ENCODE measurements at places on chromosomes 12 and 14.

DNA sequence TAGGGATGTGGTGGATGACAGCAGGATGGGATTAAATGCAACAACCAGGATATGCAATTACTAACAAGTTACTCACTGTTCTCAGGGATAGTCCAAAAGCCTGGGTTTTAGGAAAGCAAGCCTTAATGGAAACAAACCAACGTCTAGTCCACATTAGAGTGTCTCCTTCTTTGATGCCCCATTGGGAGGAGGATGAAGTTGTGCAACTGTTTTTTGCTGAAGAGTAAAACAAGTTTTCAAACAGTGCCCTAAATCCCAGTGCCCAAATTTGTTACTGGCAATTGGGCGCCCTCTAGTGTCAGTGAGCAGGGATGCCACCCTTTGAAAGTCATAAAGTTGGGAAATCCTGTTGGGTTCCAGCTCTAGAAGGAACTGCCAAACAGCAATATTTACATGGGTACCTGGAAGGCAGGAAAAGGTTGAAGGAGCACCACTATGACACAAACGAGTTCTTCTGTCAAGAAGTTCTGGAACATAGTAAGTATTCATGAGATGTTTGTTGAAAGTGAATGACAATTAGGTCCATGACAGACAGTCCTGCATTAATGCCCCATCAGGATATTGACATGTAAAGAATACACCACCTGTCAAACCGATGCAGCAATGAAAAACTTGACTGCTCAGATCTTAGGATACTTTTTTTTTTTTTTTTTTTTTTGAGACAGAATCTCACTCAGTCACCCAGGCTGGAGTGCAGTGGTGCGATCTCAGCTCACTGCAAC lies 11.1 kb upstream of the DPF3 start:
- DNase-seq = peak; percentile 65

- DNase-seq = peak; percentile 36
These were observed 142.5 kb upstream of the SSTR1 start for GRCh38 chr14:38065106-38065762.

GRCh38 chr12:57085999-57086492 lies 2.9 kb upstream of the NAB2 start:
- DNase-seq = peak; percentile 72

GRCh38 chr14:39860596-39861228 lies 428.5 kb upstream of the FBXO33 start:
- DNase-seq = no peak

DNA sequence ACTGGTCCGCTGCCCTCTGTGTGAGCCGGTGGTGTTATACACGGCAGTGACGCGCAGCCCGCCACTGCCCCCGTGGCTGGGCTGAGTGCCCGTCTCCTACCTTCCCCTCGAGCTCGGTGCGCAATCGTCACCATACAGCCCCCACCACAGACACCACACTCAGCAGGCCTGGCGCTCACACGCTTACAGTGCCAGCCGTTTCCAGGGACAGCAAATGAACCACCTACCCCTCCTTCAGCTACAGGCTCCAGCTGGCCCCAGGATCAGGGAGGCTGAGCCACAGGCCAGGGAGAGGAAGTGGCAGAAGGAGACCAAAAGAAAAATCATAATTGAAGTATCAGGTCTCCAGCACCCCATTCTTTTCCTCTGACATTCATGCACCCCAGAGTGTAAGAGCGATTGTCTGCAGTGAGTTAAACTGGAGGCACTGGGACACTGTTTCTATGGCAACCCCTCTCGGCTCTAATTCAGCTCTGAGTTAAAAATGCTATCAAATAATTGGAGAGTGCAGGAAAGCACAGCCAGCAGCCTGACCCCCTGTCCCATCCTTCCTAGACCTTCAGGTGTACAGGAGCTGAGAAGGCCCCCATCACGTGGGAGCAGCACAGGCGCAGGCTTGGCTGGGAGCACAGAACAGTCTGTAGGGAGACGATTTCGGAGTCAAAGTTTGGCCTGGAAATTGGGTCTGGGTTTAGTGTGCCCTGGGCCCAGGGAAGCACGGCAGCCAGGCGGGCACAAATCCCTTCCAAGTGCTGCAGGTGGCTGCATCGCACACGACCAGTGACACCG lies 18.0 kb downstream of the LRTM2 start:
- DNase-seq = no peak

DNA sequence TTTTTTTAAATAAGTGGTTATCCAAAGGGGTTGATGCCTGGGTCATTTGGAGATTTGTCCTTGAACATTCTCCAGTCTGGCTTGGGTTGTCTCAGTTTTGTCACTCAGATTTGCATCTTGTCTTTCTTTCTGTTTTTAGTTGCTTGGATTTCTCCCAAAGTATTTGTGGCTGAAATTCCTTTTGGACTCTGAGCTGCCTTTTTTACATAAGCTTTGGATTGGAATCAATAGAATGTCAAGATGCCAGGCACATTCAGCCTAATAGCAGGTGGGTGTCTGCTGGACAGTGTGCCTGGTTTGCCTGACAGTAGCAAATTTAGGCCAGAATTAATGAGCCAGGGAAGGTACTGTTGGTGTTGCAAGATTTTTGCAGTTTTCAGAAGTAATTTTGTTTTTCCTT lies 50.0 kb downstream of the FLRT2 start:
- no peak for DNase-seq

DNA sequence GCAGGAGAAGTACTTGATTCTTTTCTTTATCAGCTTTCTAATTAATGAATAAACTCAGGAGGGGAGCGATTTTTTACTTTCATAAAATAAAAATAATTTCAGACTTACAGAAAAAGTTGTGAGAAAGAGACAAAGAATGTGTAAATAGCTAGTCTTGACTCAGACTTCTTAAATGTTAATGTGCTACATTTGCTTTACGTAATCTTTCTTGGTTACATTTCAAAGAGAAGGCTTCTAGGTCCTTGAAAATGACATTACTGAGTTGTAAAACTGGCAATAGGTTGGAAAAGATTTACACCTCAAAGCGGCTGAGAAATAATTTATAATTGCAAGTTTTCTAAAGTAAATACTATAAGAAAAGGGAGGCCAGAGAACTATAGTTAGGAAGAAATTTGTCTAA lies 28.6 kb downstream of the GABARAPL1 start:
- DNase-seq = no peak

GRCh38 chr12:24632466-24632865 lies 316.4 kb downstream of the BCAT1 start:
- DNase-seq = no peak

DNA sequence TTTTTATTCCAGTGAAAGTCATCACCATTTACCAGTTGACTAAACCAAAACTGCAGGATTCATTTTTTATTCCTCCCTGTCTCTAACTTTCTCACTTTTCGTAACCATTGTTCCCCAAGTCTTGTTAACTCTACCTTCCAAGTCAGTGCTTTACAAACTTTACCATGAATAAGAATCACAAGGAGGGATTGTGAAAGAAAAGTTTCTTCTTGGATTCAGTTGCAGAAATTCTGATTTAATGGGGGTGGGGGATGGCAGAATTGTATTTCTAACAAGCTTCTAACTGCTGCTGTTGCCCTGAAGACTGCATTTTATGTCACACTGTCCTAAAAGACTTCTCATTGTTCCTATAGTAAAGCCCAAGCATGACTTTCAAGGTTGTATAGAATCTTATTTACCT lies 5.0 kb upstream of the RAB21 start:
- DNase-seq = no peak

DNA sequence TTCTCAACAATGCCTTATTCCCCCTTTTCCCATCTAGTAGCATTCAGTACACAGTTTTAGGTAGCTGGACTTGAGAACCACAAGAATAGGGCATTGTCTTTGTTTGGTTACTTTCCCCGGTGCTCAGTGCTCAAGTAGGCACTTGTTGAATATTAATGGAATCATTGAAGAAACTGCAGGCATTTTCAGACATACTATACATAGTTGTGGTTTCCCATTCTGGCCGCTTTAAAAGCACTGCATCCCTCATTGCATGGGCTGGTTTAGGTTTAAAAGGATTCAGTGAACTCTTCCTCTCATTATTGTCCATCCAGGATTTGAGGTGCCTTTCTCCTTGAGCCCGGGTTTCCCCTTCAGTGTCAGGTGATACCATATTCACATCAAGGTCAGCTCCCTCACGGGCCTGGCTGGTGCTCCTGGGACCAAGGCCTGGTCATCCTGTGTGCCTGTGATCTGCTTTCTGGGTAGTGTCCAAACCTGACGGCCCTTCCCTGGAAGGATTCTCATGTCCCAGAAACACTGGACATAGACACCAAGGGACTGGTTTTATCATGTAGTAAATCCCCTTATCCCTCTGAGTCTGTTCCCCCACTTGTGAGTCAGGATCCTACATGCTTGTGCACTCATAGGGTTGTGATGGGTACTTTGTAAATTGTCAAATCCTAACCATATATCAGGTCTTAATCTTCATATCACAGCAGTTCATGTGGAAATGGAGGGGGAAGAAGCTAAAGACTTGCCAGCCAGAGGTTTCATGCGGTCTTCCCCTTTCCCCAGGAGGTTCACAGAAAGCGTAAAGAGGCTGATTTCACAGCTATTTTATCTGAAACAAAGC lies 7.4 kb downstream of the TCP11L2 start:
- DNase-seq = no peak

- no peak for DNase-seq
These were observed 17.0 kb downstream of the SLC4A8 start for GRCh38 chr12:51441583-51441982.

GRCh38 chr12:108063192-108063591 lies 65.9 kb upstream of the WSCD2 start:
- no peak for DNase-seq

DNA sequence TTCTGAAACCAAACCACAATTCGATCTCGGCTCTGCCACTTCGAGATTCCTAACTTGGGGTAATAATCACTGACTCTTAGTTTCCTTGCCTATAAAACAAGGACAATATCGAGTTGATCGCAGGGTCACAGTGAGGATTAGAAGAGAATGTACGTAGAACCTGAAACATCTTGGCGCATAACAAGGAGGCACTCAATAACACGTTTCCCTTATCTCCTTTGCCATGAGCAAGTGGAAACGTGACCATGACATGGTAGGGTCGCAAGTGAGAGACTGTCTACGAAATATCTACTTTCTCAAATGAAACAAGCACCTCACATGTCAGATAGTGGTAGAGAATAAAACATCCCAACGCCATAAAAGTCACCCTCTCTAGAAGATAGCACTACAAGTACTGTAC lies 2.3 kb downstream of the DICER1 start:
- no peak for DNase-seq

- DNase-seq = no peak
These were observed 81.2 kb downstream of the CFAP54 start for GRCh38 chr12:96570579-96570978.

- DNase-seq = no peak
These were observed 22.7 kb downstream of the ANG start for GRCh38 chr14:20711261-20711660.

DNA sequence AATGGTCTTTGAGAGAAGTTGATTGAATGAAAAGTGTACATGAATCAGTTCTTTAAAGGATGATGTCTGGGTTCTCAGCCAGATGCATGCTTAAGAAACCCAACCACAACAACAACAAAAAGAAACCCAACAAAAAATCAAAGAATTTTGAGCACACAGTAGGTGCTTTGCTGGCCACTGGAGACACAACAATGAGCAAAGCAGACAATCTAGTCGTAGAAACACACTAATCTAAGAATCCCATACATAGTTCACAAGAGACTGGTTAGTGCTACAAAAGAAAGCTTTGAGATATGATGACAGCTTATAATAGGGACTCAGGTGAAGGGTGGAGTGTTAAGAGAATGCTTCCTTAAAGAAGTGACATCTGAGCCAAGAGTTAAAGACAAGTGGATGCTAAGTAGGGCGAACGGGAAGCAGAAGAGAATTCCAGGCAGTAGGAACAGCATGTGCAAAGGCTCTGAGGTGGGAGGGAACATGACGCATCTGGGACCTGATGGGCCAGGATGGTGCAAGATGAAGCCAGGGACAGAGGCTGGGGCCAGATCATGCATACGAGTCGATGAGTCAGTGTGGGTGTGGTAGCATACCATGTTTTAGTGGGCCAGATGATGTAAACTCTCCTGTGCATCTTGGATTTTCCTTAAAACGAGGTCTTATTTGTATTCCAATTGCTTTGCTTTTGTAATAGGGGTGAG lies 4.6 kb upstream of the HIP1R start:
- no peak for DNase-seq

DNA sequence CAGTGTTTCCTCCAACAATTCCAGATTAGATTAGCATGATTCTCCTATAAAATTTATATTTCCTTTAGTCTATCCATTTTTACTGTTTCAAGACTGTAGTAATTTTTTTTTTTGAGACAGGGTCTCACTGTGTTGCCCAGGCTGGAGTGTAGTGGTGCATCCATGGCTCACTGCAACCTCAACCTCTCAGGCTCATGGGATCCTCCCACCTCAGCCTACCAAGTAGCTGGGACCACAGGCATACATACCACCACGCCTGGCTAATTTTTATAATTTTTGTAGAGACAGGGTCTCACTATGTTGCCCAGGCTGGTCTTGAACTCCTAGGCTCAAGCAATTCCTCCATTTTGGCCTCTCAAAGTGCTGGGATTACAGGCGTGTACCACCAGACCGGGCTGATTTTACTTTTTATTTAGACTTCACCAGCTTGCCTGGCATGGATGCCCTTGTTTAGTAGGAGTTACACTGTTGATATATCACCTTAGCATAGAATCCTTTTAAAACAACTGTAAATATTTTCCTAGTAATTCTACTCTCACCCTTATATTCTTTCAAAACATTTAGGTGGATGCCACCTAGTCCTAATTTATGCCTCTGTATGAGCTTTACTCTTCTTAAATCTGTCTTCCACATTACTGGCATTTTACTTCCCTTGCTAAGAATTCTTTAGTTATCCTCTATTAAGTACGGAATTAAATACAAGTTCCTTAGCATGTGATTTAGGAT lies 55.8 kb upstream of the LIMA1 start:
- DNase-seq = no peak

DNA sequence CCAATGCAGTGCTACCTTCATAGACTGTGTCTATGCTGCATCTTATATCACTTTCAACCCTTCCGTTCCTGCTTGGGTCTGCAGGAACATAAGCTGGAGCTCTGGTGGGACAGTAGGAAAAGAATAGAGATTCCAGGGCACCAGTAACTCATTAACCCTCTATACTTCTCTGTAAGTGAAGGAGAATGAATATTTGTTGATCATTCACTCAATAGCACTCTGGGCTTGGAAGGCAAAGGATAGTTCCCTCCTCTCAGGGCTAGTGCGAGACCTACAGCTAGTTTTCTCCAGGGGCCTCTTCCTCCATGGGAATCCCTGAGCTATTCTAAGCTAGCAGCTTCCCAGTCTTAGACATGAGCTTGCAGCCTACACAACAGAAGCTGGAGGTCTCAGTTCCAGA lies 84.7 kb downstream of the BMP4 start:
- DNase-seq = no peak

DNA sequence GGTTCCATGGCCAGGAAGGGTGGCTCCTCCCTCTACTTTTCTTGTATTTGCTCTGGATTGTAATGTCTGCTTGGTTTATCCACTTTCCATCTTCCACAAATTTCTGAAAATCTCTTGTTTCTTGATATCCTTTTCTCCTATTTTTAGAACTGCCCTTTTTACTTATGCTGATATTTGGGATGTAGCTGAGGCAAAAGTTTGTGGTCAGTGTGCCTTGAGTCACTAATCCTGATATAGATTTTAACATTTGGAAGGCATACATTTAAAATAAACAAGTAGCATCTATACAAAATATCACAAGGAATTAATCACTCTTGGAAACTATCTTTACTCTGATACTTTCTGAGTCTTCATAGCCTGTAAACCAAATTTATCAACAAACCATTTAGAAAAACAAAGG lies 11.0 kb downstream of the GRIP1 start:
- no peak for DNase-seq
